Fibroblast of the conjunctiva (primary cell): ENCODE measurements at places on chromosomes 2 and 18.

DNA sequence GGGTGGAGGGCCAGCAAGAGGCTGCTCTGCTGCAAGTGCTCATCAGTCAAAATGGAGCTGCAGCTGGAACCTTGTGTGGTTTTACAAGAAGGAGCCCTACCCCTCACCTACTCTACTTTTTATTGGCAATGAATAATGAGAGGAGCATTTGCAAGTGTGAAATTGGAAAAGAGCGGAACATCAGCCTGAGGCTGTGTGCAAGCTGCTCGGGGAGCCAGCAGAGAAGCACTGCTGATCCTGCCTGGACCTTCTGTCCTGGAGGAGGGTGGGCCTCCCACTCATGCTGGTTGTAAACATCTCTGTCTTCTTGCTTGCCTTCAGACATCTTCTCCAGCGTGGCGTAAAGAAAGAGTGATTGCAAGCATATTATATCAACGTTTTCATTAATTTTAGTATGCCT is 256.2 kb downstream of the DLGAP1 start:
- no peak for DNase-seq

DNA sequence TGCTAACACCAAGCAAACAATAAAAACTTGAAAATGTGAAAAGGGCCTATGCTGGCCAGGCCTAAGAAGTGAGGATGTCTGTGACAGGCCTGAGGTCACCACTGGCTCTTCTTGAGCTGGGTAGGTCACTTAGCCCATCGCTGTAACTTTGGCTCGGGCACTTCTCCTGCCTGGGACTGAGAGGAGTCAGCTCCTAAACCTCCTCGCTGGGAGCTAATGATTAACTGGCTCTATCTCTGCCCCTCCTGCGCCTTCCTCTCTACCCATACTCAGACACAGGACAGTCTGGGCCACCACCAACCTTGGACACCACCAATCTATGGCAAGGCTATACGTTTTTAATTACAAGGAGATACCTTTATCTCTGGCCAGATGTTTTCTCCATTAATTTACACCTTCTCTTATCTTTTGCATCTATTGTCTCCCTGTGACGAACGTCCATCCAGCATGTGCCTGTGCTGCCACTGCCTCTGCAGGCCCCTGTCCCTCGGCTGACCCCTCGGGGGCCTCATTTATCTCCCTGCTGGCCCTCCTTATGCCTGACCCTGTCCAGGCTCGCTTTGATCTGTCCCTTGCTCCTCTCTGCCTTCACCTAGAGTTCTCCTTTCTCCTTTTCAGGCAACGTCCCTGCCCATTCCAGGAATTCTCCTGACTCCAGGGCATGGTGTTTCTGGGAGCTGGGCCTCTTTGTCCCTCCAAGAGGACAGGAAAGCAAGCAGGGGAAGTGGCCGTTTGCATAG is 149.1 kb upstream of the GATA6 start:
- DNase-seq = no peak

DNA sequence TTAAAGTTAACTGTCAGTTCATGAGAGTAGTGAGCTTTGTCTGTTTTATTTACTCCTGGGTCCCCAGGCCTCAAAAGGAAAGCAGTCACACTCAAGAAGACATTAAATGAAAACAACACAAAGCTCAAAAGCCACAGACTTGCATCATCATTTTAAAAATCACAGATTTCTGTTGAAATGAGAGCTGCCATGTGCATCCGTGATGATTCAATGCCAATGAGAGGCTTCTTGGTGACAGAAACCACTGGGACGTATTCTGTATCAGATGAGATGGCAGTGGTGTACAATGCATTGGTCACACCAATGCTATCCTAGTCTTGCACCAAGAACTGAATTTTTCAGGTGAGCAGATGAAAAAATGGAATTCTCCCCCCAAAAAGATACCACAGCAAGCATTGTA is 204.8 kb downstream of the ANAPC1 start:
- DNase-seq = no peak

- no peak for DNase-seq
Measured at GRCh38 chr2:171307560-171307959, 126.2 kb downstream of the METTL8 start.

GRCh38 chr2:156156580-156156979 is 175.9 kb downstream of the NR4A2 start:
- DNase-seq = no peak

- no peak for DNase-seq
Measured at GRCh38 chr2:100237770-100238169, 84.5 kb downstream of the LONRF2 start.
